ENCODE measurements at places on chromosomes 3 and 15.

GRCh38 chr3:108035751-108036150, 55.1 kb downstream of the CD47 start:
- DNase-seq, result no peak

- DNase-seq, result no peak
Measured at GRCh38 chr15:42111924-42112323, 17.6 kb upstream of the PLA2G4D start.

DNA sequence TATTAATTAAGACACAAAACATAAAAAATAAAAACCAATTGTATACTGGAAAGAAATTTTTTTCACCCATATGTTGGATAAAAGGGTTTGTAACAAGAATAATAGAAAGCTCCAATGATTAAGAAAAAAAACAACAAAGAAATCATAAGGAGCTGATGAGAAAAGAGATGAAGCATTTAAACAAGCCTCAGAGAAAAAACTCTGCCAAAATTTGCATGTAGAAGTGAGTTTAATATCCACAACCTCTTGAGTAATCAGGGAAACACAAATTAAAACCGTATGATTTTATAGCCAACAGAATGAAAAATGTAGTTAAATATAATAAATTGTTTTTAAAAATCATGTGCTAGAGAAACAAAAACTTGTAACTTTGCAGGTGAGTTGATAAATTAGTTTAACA, 192.9 kb downstream of the BCHE start:
- DNase-seq, result no peak

GRCh38 chr15:88605189-88606069, 15.7 kb upstream of the AEN start:
- no peak for DNase-seq
